Activated CD8-positive, alpha-beta T cell treated with anti-CD3 and anti-CD28 coated beads, Interleukin-2, amount 10 ng/mL, durations not matched to agents 7 days and 5 days (primary cell): ENCODE measurements at places on chromosomes 1 and 21. TPM values are rescaled to one million over a fixed set of nuclear protein-coding genes. Genes with fewer than 3 reads are reported as not detected.

DNA sequence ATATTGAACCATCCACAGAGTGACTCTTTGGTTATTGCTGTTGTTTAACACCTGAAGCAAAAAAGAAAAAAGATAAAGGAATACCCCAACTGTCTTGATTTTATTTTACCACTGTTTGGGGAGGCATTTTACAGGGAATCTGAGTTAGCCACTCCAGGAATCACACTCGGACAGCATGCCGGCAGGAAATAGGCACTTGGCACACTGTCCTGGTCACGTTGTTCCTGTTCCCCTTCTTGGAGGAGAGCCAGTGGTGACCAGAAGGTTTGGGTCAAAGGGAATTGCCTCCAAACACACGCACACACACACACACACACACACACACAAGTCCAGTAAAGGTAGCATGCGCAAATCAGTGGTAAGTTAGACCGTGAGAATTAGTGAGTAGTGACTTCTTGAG lies 13.8 kb downstream of the RGS4 start:
- DNase-seq = no peak
- no peak overlapping the region for H3K27ac ChIP-seq
- H3K36me3 ChIP-seq = no peaks in the 10 kb centered on the region
- no peak overlapping the region for H3K4me3 ChIP-seq
- no peaks in the 10 kb centered on the region for H3K4me1 ChIP-seq

GRCh38 chr1:220732137-220732536 lies 16.0 kb upstream of the MTARC2 start:
- H3K4me1 ChIP-seq = peaks cover 10% of the 10 kb centered on the region
- no peaks in the 10 kb centered on the region for H3K36me3 ChIP-seq
- peaks cover 3% of the 10 kb centered on the region for H3K27me3 ChIP-seq
- H3K4me3 ChIP-seq = no peak overlapping the region
- no peak for DNase-seq
- H3K27ac ChIP-seq = no peak overlapping the region

DNA sequence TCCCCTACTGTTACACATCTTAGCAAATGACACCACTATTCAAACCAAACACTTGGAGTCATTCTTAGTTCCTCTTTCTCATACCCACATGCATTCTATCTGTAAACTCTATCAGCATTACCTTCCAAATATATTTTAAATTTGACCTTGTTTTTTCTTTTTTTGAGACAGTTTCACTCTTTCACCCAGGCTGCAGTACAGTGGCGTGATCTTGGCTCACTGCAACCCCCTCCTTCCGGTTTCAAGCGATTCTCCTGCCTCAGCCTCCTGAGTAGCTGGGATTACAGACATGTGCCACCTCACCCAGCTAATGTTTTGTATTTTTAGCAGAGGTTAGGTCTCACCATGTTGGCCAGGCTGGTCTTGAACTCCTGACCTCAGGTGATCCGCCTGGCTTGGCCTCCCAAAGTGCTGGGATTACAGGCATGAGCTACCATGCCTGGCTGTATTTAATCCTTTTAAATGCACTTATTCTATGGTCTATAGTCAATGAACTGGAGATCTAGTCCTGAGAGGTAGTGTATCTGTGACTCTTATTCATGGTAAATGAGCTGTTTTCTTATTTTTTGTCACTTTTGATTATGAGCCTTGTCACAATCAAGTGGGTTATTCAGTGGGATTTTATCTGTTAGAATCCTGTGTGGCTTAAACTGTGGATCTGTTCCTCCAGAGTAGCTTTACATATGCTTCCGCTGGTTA lies 73.1 kb downstream of the GATAD2B start:
- DNase-seq = peak; percentile 43
- H3K4me1 ChIP-seq = peaks cover 15% of the 10 kb centered on the region
- H3K27ac ChIP-seq = peak overlapping the region; percentile 77
- H3K36me3 ChIP-seq = peaks cover 34% of the 10 kb centered on the region
- H3K4me3 ChIP-seq = peak overlapping the region; percentile 32

DNA sequence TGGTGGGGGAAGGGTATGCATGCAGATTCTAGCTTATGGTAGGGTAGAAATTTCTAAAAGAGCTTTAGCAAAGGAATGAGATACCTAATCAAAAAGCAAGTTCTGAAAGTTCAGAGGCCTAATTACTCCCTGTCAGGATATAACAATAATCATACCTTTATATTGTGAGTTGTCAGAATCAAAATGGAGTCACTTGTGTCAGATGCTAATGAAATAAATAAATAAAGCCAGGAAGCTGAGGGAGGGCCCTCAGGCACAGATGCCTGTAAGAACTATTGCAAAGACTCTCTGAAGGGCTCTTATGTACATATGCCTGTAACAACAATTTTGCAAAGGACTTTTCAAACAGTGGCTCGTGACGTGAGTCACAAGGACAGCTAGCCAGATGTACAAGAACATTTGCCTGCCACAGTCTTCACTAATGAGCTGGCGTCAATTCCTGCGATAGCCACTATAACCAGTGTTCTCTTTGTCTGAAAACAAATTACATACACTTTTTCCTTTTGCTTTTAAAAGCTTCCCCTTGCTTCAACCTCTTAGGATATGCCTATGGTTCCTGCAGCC lies 27.4 kb upstream of the DNASE2B start:
- H3K4me1 ChIP-seq = peaks cover under 1% of the 10 kb centered on the region
- H3K27me3 ChIP-seq = no peaks in the 10 kb centered on the region
- no peak for DNase-seq
- H3K27ac ChIP-seq = no peak overlapping the region
- no peak overlapping the region for H3K4me3 ChIP-seq

GRCh38 chr1:3674100-3675094 lies 22.1 kb downstream of the TP73 start:
- H3K27ac ChIP-seq = no peak overlapping the region
- H3K36me3 ChIP-seq = no peaks in the 10 kb centered on the region
- H3K27me3 ChIP-seq = peaks cover 2% of the 10 kb centered on the region
- H3K4me1 ChIP-seq = peaks cover 19% of the 10 kb centered on the region

- H3K4me3 ChIP-seq = no peak overlapping the region
- no peaks in the 10 kb centered on the region for H3K27me3 ChIP-seq
- no peak for DNase-seq
- H3K27ac ChIP-seq = no peak overlapping the region
- peaks cover 9% of the 10 kb centered on the region for H3K36me3 ChIP-seq
- H3K4me1 ChIP-seq = no peaks in the 10 kb centered on the region
These were observed 5.4 kb upstream of the KNCN start for GRCh38 chr1:46556822-46557221.

- no peak for DNase-seq
- no peaks in the 10 kb centered on the region for H3K36me3 ChIP-seq
- no peak overlapping the region for H3K27ac ChIP-seq
- peaks cover 1% of the 10 kb centered on the region for H3K27me3 ChIP-seq
These were observed 70.6 kb upstream of the NEK7 start for GRCh38 chr1:198086051-198086745.

The SLC30A10 gene
- total RNA-seq = not detected

DNA sequence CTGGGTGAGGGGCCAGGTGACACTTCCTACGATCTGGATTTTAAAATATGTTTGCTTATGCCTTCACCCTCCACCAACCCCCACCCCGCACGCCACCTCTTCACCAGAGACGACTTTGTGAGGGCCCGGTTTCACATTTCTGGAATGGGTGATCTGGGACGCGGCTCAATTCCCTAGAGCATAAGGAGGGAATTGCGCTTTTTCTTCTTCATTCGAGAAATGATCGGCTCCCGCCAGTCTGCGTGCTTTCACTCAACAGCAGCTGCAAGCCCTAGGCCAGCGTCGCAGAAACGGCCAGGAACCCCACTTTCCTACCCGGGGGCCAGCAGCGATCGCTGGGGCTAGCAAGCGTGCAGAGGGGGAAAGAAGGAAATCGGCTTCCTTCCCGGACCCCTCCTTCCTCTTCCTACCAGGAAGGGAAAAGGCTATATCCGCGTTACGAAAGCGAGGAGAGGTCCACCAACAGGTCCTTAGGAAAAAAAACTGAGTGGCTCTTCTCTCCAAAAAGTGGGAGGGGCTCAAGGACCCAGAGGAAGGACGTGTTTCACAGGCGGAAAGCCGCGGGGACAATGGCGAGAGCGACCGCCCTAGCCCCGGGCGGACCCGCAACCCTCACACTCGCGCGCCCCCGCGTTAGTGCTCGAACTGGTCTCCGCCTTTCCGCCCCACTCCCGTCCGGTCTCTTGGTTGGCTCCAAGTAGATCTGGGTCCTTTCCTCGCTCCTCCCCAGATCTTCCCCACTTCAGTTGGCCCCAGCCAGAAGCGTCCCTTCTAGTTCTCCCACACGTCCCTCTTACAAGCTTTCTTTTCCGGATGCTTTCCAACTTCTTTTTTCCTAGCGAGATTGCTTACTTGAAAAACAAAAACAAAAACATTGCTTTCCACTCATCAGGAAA lies 1.1 kb upstream of the ADAMTS1 start:
- peak overlapping the region; percentile 57 for H3K4me3 ChIP-seq
- peaks cover 37% of the 10 kb centered on the region for H3K4me1 ChIP-seq
- peaks cover 56% of the 10 kb centered on the region for H3K27me3 ChIP-seq

GRCh38 chr1:169479363-169480066 lies 6.2 kb downstream of the SLC19A2 start:
- H3K27ac ChIP-seq = no peak overlapping the region
- H3K27me3 ChIP-seq = no peaks in the 10 kb centered on the region
- no peak for DNase-seq
- no peak overlapping the region for H3K4me3 ChIP-seq
- peaks cover 14% of the 10 kb centered on the region for H3K36me3 ChIP-seq

The SEC22B gene
- total RNA-seq = 22.4 TPM

The RYR2 gene
- not detected for total RNA-seq

The PTGS2 gene
- total RNA-seq = not detected

The KCNK1 gene
- not detected for total RNA-seq

DNA sequence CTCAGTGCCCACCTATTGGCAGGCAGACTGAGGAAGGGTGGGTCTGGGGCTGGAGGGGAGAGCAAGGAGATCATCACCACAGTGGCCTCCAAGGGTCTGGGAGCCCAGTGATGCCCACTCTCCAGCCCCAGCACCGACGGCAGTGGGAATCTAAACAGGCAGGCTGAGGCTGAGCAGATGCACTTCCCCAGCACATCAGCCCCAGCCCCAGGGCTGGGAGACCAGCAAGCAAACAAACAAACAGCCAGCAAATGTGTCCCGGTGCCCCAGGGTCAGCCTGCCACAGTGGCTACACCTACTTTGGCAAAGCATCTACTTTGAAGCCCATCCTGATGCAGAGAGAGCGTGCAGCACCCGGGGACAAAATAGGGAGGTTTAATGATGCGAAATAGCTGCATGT lies 216.3 kb upstream of the ZC3H12A start:
- peaks cover 9% of the 10 kb centered on the region for H3K27me3 ChIP-seq
- no peak for DNase-seq
- H3K4me1 ChIP-seq = no peaks in the 10 kb centered on the region
- no peaks in the 10 kb centered on the region for H3K36me3 ChIP-seq

GRCh38 chr1:204170494-204171155 lies 4.5 kb upstream of the REN start:
- H3K27me3 ChIP-seq = no peaks in the 10 kb centered on the region
- H3K27ac ChIP-seq = no peak overlapping the region
- peaks cover 3% of the 10 kb centered on the region for H3K36me3 ChIP-seq
- no peak overlapping the region for H3K4me3 ChIP-seq
- H3K4me1 ChIP-seq = no peaks in the 10 kb centered on the region

GRCh38 chr1:173415490-173415889 lies 61.6 kb upstream of the PRDX6 start:
- no peak overlapping the region for H3K27ac ChIP-seq
- H3K36me3 ChIP-seq = peaks cover 9% of the 10 kb centered on the region
- H3K4me3 ChIP-seq = no peak overlapping the region
- no peaks in the 10 kb centered on the region for H3K27me3 ChIP-seq
- H3K4me1 ChIP-seq = peaks cover 31% of the 10 kb centered on the region
- no peak for DNase-seq

DNA sequence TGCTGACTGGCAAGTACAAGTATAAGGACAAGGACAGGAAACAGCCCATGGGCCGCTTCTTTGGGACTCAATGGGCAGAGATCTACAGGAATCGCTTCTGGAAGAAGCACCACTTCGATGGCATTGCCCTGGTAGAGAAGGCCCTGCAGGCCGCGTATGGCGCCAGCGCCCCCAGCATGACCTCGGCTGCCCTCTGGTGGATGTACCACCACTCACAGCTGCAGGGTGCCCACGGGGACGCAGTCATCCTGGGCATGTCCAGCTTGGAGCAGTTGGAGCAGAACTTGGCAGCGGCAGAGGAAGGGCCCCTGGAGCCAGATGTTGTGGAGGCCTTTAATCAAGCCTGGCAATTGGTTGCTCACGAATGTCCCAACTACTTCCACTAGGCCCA lies 32.0 kb downstream of the SLC16A1 start:
- DNase-seq = no peak
- no peak overlapping the region for H3K27ac ChIP-seq
- no peak overlapping the region for H3K4me3 ChIP-seq
- H3K36me3 ChIP-seq = peaks cover 28% of the 10 kb centered on the region

The RGS13 gene
- not detected for total RNA-seq

GRCh38 chr1:245704765-245705164 lies 550.0 kb downstream of the KIF26B start:
- H3K27ac ChIP-seq = no peak overlapping the region
- H3K36me3 ChIP-seq = no peaks in the 10 kb centered on the region
- no peak overlapping the region for H3K4me3 ChIP-seq
- DNase-seq = no peak
- no peaks in the 10 kb centered on the region for H3K27me3 ChIP-seq

The ANKRD35 gene
- total RNA-seq = 1.1 TPM

GRCh38 chr1:90839323-90839722 lies 122.2 kb upstream of the BARHL2 start:
- no peak overlapping the region for H3K4me3 ChIP-seq
- H3K36me3 ChIP-seq = peaks cover 3% of the 10 kb centered on the region
- peaks cover 7% of the 10 kb centered on the region for H3K4me1 ChIP-seq
- H3K27ac ChIP-seq = no peak overlapping the region
- H3K27me3 ChIP-seq = peaks cover 86% of the 10 kb centered on the region

GRCh38 chr1:91885213-91885715 lies 687 bp downstream of the TGFBR3 start:
- DNase-seq = peak; percentile 35
- H3K27ac ChIP-seq = peak overlapping the region; percentile 31
- peaks cover 3% of the 10 kb centered on the region for H3K36me3 ChIP-seq
- peak overlapping the region; percentile 78 for H3K4me3 ChIP-seq
- peaks cover 40% of the 10 kb centered on the region for H3K27me3 ChIP-seq

The ZBTB17 gene
- 33.3 TPM for total RNA-seq

DNA sequence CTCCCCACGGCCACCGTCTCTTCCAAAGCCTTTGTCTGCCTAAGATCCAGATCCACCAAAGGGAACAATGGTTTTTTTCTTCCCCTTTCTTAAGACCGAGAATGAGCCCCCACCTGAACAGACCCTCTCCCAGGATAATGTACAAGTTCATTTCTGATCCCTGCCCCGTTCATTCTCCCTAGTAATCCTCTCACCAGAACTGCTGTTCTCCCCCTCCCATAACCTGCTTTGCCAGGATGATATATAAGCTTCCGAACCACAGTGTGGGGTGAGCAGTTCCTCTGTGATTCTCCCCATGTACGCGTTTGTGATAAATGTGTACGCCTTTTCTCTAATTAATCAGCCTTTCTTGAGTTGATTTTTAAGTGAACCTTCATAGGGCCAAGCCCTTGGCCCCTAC lies 4.9 kb downstream of the RD3 start:
- H3K4me1 ChIP-seq = peaks cover 1% of the 10 kb centered on the region
- no peaks in the 10 kb centered on the region for H3K36me3 ChIP-seq
- H3K27me3 ChIP-seq = peaks cover 5% of the 10 kb centered on the region
- H3K27ac ChIP-seq = no peak overlapping the region
- H3K4me3 ChIP-seq = no peak overlapping the region

GRCh38 chr1:229888561-229889001 lies 178.5 kb upstream of the GALNT2 start:
- no peaks in the 10 kb centered on the region for H3K36me3 ChIP-seq
- peak; percentile 9 for DNase-seq
- H3K4me1 ChIP-seq = no peaks in the 10 kb centered on the region
